ENCODE measurements at places on chromosomes 12 and 14.

DNA sequence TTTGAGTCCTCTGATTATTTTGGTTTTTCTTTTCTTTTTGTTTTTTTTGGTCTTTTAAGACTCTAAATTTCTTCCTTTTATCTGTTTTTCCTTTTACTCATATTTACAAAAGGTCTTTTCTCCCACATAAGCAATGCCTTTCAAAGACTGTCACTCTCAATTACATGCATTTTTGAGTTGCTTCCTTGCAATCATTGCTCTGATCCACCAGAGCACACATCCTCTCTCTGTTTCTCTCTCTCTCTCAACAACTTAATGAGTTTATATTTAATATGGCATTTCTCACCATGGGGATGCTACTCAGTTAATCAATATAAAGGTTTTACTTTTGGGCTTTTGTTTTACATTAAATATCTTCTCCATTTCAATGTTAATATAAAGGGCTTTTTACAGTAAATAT lies 62.7 kb upstream of the OR10AD1 start:
- no peak for DNase-seq

- DNase-seq, result no peak
Observed at GRCh38 chr12:65323070-65323469, 44.6 kb downstream of the MSRB3 start.

DNA sequence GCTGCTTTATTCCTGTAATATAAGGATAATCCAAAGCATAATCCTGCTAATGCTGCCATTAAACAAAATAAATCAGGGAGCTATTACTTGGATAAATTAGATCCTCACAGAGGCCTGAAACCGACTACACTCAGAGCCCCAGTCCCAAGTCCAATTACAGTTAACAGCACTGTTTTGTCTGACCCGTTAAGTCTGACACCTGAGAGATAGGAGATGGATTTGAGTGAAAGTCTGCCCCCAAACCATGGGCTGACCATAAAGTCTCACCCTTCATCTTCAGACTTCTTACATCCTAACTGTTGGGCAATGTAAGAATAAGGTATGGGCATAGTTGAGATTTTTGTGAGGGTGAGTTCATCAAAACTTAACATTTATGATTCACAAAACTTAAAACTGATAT lies 181.7 kb downstream of the PLCZ1 start:
- DNase-seq, result no peak

GRCh38 chr14:84671776-84672175 lies 858.2 kb upstream of the FLRT2 start:
- DNase-seq, result no peak
